ENCODE measurements at places on chromosomes 3 and 15.
A peak's percentile ranks its signal among the peaks of the same experiment; 100 is the strongest.

- DNase-seq: no peak
Observed at GRCh38 chr3:25707268-25707926, 42.7 kb upstream of the TOP2B start.

GRCh38 chr3:140081887-140082286, 146.9 kb downstream of the CLSTN2 start:
- DNase-seq: no peak

DNA sequence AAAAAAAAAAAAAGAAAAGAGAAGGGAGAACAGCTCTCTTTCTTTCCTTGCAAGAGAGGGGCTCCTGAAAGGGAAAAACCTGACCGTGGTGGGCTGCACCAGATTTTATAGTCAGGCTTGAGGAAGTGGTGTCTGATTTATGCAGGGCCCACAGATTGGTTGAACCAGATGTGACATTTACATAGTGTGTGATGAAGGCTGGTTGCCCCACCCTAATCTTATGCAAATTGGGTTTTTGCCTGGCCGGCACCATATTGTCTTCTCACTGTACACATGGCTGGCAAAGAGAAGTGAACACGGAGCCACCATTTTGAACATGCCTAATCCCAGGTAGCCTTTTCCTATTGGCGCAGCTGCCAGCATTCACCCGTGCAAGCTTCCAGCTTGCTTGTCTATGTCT, 154.4 kb downstream of the OXSM start:
- no peak for DNase-seq

- DNase-seq: no peak
Observed at GRCh38 chr15:68515371-68516095, 63.3 kb upstream of the CORO2B start.

DNA sequence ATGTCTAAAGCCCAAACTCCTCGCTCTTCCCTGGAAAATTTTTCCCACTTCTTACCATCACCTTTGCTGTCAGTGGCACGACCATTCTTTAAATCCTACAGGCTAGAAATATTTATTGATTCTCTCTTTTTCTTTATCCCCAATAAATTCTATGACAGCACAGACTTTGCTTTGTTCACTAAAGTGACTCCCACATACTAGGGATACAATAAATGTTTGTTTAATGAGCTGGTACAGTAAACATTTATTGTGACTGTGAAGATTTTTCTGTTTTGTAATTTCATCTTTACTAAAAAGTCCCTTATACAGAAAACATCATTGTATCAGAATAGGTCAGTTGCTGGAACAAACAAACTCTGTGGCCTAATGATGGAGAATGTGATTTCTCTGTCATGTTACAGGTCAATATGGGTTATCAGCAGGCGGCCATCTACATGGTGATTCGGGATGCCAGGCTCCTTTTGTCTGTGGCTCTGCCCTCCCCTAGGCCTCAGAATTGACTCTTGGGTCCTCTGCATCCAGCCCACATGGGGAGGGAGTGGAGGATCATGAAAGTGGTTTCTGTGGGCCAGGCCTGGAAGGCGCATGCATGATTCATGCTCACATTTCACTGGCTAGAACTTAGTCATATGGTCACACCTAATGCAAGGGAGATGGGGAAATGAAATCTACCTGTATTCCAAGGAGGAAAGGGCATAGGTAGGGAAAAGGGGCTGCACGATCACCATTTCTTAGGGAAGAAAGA, 22.7 kb upstream of the KNG1 start:
- DNase-seq: no peak

DNA sequence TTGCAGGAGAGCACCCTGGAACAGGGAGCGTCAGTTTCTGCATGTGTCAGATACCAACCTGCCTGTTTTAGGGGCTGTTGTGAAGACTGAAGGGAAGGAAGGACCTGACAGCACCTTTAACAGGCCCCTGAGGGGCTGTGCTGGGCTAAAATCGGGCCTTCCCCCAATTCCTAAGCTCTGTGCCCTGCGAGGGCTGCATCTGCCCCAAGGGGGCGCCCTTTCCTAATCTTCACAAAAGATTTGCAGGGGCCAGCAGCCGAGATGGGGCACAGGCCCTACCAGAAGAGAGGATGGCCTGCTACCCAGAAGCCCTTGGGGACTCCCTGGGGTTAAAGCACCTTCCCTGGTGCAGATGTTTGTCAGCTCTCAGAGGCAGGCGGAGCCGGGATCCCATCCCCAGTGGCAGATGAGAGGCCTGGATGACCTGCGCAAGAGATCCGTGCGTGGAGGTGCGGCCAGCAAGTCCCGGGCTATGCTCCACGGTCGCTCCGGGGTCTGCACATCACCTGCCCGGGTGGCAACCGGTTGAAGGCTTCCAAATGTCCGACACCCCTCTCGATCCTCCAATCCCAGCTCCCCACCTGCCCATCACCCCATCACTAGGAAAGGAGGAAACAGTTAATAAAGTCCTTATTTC, 53.6 kb downstream of the RHCG start:
- DNase-seq: peak; percentile 22

GRCh38 chr15:78105476-78106241, 13.3 kb downstream of the SH2D7 start:
- no peak for DNase-seq

DNA sequence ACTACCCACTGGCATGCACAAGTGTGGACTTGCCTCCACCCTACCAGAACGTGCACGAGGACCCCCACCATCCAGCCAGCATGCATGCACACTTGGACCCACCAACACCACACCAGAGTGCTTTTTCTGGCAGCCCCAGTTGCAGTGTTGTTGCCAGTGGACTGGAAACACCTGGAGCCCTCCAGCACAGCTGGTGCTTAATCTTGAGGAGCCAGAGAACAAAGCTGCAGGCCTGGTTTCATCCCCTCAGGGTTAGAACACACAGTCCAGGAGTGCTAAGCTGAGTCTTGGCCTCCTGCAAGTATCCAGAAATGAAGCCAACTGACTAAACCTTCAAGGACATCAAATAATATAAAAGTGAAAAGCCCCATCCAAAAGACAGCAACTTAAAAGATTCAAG, 888.0 kb downstream of the NTRK3 start:
- no peak for DNase-seq

- DNase-seq: no peak
Observed at GRCh38 chr3:117941015-117941414, 1093.6 kb downstream of the IGSF11 start.

GRCh38 chr15:78061963-78062427, 15.5 kb downstream of the TBC1D2B start:
- peak; percentile 29 for DNase-seq

GRCh38 chr3:111285694-111286093, 214.1 kb downstream of the NECTIN3 start:
- DNase-seq: no peak

DNA sequence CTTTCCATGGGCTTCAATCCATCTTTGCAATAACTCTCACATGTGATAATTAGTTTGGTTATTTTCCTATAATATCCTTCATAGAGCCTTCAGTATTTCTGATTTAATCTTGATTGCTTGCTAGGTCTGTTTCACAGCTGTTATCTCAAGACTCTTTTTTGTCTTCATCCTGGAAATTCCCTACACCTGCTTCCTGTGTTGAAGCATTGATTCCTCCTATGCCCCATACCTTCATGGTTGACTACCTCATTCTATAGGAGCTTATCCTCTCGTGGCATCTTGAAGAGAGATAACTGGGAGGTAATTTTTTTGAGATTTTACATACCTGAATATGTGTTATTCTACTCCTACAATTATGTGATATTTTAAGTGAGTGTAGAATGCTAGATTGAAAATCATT, 26.7 kb downstream of the PIK3CA start:
- DNase-seq: no peak

DNA sequence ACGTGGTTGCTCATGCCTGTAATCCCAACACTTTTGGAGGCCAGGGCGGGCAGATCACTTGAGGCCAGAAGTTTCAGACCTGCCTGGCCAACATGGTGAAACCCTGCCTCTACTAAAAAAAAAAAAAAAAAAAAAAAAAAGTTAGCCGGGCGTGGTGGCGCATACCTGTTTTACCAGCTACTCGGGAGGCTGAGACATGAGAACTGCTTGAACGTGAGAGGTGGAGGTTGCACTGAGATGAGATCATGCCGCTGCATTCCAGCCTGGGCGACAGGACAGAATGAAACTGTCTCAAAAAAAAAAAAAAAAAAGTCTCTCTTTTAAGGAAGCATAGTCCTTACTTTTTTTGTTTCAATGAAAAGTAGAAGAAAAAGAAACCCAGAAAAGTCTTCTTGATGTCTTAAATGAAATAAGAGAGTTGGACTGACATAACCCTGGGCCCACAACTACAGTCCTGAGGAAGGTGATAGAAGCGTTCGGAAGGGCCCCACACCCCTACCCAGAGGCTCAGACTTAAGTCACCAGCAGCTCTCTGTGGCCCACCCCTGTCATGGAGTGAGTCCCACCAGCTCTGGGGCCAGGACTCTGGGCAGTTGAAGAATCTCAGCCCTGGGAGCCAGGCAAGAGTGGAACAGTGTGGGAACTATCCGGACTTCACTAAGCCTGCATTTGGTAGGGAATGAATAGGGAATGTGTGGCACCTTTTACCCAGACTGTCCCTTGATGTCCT, 2.6 kb downstream of the NME9 start:
- no peak for DNase-seq

DNA sequence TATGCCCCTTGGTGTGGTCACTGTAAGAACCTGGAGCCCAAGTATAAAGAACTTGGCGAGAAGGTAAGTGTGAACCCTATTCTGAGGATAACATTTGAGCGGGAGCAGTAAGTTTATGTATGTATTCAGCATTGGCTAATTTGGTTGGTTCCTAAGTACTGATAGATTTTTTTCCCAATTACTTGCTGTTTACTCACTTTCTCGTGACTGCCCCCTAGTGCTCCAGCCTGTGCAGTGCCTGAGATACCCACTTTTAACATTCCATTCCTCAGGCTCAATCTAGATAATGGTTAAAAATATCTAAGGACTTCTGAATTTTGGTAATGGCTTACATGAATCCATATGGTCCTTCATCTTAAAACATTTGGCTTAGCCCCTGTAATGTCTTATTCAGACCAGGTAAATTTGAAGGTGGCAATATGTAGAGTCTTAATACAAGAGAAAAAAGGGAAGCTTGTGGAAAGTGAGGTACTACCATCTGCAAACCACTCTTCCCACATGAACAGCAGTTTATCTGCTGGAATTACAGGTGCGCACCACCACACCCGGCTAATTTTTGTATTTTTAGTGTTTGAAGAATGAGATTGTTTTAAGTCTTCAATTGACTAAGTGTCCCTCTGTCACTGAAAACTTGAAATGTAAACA, 7.1 kb downstream of the ELL3 start:
- DNase-seq: peak; percentile 22

DNA sequence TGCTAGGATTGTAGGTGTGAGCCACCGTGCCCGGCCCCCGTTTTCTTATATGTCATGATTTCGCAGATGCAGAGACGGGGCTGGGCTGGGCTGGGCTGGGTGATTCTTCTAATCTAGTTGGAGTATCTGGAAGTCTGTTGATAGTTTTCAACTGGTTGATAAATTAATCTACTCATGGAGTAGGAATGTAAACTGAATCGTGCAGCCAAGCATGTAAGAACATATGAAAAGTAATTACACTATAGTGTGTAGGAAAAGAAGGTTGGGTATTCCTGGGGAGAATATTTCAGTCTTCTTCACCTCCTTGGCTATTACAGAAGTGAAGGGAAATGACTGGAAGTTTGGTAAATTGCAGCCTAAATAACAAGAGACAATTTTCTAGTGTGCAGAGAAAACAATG, 82.6 kb upstream of the MAGI1 start:
- DNase-seq: no peak

DNA sequence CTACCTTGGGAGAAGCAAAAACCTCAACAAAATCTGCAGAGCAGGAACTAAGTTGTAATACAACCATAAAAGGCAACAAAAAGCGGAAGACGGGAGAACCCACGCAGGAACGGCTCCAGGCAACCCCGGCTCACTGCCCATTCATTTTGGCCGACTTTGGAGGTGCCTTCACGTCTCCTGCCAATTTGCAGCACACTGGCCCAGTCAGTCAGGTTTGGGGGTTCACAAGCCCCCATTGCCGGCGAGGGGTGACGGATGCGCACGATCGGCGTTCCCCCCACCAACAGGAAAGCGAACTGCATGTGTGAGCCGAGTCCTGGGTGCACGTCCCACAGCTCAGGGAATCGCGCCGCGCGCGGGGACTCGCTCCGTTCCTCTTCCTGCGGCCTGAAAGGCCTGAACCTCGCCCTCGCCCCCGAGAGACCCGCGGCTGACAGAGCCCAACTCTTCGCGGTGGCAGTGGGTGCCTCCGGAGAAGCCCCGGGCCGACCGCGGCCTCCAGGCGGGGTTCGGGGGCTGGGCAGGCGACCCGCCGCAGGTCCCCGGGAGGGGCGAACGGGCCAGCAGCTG, 463 bp downstream of the TERC start:
- DNase-seq: no peak

DNA sequence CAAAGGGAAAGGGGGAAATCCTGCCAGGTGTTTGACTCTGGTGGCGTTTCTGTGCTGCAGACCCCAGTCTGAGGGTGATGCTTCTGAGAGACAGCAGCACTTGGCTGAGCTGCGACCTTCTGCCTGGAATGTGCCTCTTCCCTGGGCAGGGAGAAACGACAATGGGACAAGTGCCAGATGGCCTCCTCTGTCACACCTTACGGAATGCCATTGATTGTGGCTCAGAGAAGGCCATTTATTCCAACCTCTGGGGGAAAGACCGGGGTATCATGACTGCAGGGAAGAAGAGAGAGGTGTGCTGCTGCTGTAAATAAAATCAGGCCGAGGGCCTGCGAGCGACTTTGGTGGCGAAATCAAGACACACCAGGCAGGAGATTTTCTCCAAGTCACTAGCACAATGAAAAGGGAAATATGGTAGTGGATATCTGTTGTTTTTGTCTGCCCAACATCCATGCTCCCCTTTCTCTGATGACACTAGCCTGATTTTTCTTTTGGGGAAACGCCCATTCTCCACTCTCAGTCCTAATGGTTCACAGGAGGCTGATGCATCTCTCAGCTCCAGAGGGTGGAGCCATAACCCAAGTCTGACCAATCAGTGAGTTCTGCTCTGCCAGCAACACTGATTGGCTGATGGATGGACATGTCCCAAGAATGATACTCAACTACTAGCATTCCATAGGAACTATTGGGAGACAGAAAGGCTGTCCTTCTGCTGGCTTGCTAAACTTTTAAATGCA, 336.1 kb downstream of the FOXP1 start:
- DNase-seq: peak; percentile 44

DNA sequence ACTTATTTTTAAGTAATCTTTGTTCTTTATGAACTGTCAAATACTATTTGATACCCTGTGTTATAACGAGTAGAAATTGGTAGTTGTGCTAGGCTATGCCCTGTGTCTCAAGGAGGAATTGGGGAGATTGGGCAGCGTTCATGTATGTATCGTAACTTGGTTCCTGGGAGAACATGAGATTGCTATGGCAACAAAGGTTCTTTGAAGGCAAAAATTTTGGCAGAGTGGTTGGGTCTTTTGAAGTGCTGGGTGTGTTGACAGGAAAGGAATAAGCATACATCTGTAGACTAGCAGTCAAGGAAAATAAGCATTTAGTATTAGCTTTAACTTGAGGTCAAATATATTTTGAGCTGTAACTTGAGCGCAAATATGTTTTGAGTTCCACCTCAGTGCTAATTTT, 45.3 kb downstream of the TCF12 start:
- no peak for DNase-seq

- peak; percentile 91 for DNase-seq
Observed at GRCh38 chr15:90954712-90955623, at the start of gene RCCD1. RCCD1 (plus strand) TSS chr15:90954884; CDS start chr15:90956735, 1,851 bp downstream.

- DNase-seq: no peak
Observed at GRCh38 chr3:136787349-136787748, 31.6 kb upstream of the SLC35G2 start.
